Thoracic aorta endothelial cell (primary cell): ENCODE measurements at places on chromosomes 5 and 9. TPM values are rescaled to one million over a fixed set of nuclear protein-coding genes. Genes with fewer than 3 reads are reported as not detected.

Gene CARD9
- 0.40 and 0.57 TPM in 2 replicates for total RNA-seq

Gene TMEFF1
- total RNA-seq = 4.1 and 6.2 TPM in 2 replicates

Gene MOCS2
- 47.5 and 53.2 TPM in 2 replicates for total RNA-seq

Gene OLFM1
- 0.43 TPM in 1 of 2 replicates, not detected in the other for total RNA-seq

Gene OR1B1
- total RNA-seq = 0.14 TPM in 1 of 2 replicates, not detected in the other

Gene LOX
- total RNA-seq = 59.9 and 62.9 TPM in 2 replicates

Gene FLT4
- total RNA-seq = 1.3 and 1.9 TPM in 2 replicates

Gene IL5
- total RNA-seq = not detected in 2 replicates

Gene TAL2
- not detected in 2 replicates for total RNA-seq

Gene PFN3
- not detected in 2 replicates for total RNA-seq

Gene CENPK
- total RNA-seq = 61.2 and 88.7 TPM in 2 replicates

Gene EGFLAM
- total RNA-seq = 0.29 and 1.7 TPM in 2 replicates

Gene CAMK2A
- total RNA-seq = not detected in 2 replicates

Gene RLN1
- total RNA-seq = not detected in 2 replicates

Gene SLC36A3
- total RNA-seq = not detected in 2 replicates

Gene PCDHA13
- not detected in 2 replicates for total RNA-seq

Gene LAMC3
- 0.13 and 0.22 TPM in 2 replicates for total RNA-seq

Gene MEIKIN
- total RNA-seq = not detected in 2 replicates

Gene SLC44A1
- 50.5 and 65.8 TPM in 2 replicates for total RNA-seq

Gene NPR3
- 0.13 and 0.14 TPM in 2 replicates for total RNA-seq

Gene MCIDAS
- total RNA-seq = not detected in 2 replicates

Gene MARCOL
- not detected in 2 replicates for total RNA-seq

Gene CDC25C
- total RNA-seq = 13.0 and 19.0 TPM in 2 replicates

Gene SPATA31E1
- total RNA-seq = not detected in 2 replicates

Gene TTC16
- not detected in 2 replicates for total RNA-seq

Gene APBA1
- total RNA-seq = 9.4 and 12.1 TPM in 2 replicates

Gene ARHGEF37
- total RNA-seq = 8.0 TPM in 2 replicates

Gene SMIM33
- total RNA-seq = 0.13 TPM in 1 of 2 replicates, not detected in the other

Gene PCDHGB4
- total RNA-seq = 5.6 and 9.7 TPM in 2 replicates

Gene FABP6
- total RNA-seq = not detected in 2 replicates

Gene FST
- 58.4 and 88.6 TPM in 2 replicates for total RNA-seq

Gene GRIA1
- not detected in 2 replicates for total RNA-seq

Gene N4BP3
- 16.0 and 20.8 TPM in 2 replicates for total RNA-seq

Gene SHOC1
- not detected in 2 replicates for total RNA-seq

Gene ROR2
- total RNA-seq = not detected in 2 replicates

Gene PHF24
- not detected in 2 replicates for total RNA-seq

Gene PCBD2
- 5.9 and 6.3 TPM in 2 replicates for total RNA-seq

Gene NEURL1B
- 0.40 and 0.93 TPM in 2 replicates for total RNA-seq

Gene PALM2AKAP2
- 0.22 and 1.2 TPM in 2 replicates for total RNA-seq

Gene TMEM174
- total RNA-seq = not detected in 2 replicates

Gene UBE2R2
- total RNA-seq = 36.4 and 38.1 TPM in 2 replicates

Gene PPP3R2
- not detected in 2 replicates for total RNA-seq

Gene CCDC127
- total RNA-seq = 4.6 and 4.8 TPM in 2 replicates

Gene CEL
- total RNA-seq = 0.14 and 0.53 TPM in 2 replicates

Gene C8G
- not detected in 2 replicates for total RNA-seq

Gene TAS2R1
- not detected in 2 replicates for total RNA-seq

Gene ECSCR
- total RNA-seq = 274 and 317 TPM in 2 replicates

Gene ZFP2
- total RNA-seq = 0.22 and 0.27 TPM in 2 replicates

Gene ST8SIA4
- 3.1 and 5.3 TPM in 2 replicates for total RNA-seq

Gene CDH9
- total RNA-seq = not detected in 2 replicates

Gene DDX4
- not detected in 2 replicates for total RNA-seq

Gene CKMT2
- not detected in 2 replicates for total RNA-seq

Gene TERT
- under 0.01 TPM in 1 of 2 replicates, not detected in the other for total RNA-seq

Gene ELOVL7
- total RNA-seq = 0.07 and 0.13 TPM in 2 replicates

Gene PDCD1LG2
- total RNA-seq = 16.1 and 22.1 TPM in 2 replicates

Gene GAPT
- total RNA-seq = under 0.01 TPM in 1 of 2 replicates, not detected in the other

Gene BOD1
- total RNA-seq = 52.5 and 59.0 TPM in 2 replicates

Gene ZNG1C
- 33.8 and 36.7 TPM in 2 replicates for total RNA-seq

Gene IFNB1
- total RNA-seq = not detected in 2 replicates
